ENCODE measurements at places on chromosomes 6 and 20.

DNA sequence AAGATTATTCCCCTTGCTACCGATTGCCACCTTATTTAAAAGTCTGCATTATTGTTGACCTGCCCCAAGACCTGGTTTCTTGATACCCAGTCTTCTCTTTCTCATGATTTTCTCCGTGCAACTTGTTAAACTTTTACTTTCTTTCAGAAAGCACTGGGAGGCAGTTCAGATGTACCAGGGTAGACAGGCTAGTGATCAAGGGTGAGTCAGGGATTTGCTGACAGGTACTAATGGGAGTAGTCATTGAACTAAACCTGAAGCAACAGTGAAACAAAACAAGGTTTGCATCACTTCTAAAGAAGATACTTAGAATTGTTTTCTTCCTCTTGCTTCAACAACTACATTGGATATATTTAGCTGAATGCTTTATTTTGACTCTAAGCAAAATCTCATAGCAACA, 124.4 kb downstream of the KCNQ5 start:
- no peak for DNase-seq

DNA sequence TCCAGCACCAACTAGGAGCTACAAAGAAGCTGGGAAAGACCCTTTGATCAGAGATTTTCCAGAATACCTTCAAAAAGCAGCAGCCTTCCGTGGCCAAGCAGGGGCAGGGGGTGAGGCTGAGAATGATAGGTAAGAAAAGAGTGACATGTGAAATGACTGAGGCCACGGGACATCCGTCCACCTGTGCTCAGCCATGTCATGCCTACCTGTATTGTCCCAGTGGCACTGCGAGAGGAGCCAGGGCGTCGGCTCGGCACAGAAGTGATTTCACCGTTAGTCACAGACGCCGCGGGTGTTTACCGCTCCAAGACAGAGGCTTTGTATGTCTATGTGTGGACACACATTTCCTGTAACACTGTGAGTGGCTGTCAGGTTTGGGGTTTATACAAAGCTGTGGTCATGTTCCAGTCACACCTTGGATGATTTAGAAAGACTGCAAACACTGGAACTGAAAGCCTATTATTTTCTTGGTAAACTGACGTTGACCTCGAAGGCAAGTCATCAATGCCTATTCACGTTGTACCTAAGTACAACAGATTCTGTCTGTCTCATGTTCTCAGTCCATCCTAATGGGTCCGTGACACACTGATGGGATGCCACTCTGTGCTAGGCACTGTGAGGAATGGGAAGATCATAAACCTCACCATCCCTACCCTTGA, 32.1 kb upstream of the JAG1 start:
- DNase-seq = no peak

- DNase-seq = no peak
These were observed 159.1 kb downstream of the TBX18 start for GRCh38 chr6:84605298-84605697.

DNA sequence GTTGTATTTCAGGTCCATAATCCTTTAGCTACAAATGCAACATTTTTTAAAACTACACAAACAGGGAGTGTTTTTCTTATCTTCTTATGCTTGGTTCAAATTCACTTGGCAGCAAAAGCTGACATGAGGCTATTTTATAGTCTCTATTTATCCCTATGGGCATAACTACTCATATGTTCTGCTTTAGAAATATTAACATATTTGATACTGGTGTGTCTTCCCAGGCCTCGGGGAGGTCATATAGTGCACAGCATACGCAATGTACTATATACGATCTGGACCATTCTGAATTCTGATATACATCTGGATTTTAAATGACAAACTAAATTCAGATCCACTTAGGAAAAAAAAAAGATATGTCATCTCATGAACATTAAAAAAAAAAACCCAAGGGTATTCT, 69.2 kb downstream of the TFAP2C start:
- no peak for DNase-seq

DNA sequence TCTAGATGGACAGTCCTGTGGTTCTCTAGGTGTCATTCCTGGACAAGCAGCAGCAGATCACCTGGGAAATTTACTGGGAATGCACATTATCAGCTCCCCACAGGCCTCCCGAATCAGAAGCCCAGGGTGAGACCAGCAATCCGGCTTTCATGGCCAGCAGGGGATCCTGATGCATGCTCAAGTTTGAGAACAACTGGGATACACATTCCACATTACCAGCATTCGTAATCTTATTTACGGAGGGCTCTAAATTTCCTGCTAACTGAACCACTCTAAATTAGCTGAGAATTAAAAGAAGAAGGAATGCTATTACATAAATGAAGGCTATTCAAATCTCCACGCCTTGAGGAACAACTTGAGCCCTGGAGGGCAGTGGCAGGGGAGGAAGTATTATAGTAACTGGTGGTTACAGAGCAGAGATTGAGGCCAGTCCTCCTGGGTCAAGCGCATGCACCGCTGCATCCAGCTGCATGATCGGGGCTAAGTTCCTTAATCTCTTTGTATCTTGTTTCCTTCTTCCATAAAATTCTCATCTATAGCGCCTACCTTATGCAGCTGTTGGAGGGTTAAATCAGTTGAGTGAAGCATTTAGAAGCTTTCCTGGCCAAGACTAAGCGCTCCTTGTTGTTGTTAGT, 403.7 kb downstream of the CDH26 start:
- DNase-seq = no peak

GRCh38 chr6:98041921-98042320, 758.9 kb upstream of the MMS22L start:
- DNase-seq = no peak

- DNase-seq = no peak
These were observed 7.1 kb downstream of the VNN2 start for GRCh38 chr6:132750455-132751248.

DNA sequence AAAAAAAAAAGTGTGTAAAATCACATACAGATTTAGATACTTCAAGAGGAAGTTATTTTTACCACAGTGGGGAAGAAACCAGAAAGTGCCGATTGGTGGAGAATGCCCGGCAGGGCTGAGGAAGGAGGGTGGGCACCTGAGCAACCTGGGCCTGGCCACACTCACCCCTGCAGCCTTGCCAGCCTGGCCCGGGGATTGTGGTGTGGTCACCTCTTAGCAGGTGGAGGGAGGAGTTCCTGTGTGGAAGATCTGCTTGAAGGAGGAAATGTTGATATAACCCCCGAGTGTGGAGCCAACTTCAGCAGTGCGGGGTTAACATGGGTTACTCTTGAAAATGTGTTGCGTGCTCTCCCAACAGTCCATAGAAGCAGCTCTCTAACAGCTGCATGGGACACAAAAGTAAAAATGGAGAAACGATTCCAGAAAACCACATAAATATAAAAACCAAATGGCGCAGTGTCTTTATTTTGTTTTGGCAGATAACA, 14.7 kb downstream of the UST start:
- peak; percentile 71 for DNase-seq

DNA sequence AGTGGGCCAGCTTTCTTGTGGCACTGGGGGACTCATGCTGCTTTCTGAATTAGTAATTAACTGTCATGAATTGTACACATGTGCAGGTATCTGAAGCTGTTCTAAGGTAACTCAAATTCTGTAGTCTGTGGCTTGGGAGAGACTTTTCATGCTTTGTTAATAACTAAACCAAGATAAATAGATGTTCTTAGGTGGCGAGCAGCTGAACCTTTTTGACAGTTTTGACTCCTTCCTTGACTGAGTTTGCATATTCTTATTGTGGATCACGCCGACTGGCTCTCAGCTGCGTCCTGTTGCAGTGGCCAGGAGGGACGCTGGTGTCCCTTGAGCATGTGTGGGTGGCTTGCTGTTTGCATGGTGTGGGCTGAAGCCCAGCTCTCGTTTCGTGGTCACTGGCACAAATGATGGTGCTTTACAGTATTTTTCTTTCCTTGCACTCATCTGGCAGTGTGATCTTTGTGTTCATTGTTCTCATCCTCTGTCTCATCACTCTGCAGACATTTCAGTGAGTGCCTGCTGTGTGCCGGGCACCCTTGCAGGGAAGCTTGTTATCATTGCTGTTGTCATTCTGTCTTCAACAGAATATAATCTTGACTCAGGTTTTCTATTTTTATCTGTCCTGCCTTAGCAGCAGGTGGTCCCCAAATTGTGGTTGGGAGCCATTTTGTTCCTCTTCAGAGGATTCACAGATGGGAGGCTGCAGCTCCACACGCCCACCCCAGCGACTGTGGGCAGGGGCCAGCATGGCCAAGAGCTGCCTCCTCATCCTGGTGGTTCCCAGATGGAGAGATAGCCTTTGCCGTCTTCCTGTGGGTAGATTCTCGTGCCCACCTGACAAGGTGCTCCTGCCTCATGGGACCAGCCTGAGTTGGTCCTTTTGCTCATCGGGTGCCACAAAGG, 39.6 kb downstream of the DUSP22 start:
- no peak for DNase-seq

GRCh38 chr6:166553563-166554271, 32.8 kb downstream of the RAMACL start:
- DNase-seq = no peak

GRCh38 chr6:166630462-166630861, 3.4 kb upstream of the RPS6KA2 start:
- no peak for DNase-seq

- peak; percentile 88 for DNase-seq
These were observed 119.0 kb downstream of the RTN4IP1 start for GRCh38 chr6:106510090-106510970.

DNA sequence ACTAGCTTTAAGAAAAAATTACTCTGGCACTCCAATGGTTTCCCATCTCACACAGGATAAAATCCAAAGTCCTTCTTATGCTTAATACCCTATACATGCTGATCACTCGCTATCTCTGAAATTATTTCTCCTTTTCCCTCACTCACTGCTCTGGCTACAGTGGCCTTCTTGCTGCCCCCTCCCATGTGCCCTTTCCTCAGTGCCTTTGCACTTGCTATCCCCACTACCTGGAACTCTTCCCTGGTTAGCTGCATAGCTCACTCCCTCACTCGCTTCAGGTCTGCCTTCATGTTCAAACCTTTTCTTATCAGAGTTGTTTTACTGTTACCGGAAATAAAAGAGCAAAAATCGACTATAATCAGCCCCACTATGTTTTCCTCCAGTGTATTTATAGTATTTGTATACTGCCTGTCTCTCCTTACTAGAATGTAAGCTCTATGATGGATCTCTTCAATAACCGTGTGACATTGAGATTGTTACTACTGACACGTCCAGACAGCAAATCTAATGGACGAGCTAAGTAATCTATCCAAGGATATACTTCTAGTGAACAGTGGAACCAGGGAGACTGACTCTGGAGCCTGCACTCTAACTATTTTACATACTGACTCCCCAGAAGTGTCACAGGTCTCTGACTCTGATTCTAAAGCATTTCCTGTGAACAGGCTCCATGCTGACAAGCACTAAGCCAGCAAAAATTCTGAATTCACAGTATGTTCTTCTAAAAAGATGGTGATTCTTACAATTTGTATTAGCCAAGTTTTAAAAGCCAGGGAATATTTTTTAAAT, 25.1 kb downstream of the FKBP5 start:
- DNase-seq = no peak

GRCh38 chr6:20440296-20440695, 38.6 kb downstream of the E2F3 start:
- no peak for DNase-seq

DNA sequence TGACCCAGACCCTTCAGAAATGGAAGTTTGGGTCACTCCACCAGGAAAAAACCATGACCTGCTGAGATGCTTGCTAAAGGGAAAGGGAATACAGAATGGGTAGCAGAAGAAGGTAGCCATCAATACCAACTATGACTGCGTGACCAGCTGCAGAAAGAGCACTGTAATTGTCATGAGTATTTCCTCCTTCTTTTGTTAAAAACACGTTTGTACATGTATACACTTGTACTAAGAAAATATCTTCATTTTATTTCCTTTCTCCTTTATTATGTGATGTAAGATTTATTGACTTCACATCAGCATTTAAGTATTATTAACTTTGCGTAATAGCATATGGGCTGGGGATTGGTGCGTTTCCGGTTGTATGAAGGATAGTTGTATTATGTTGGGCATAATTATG, 12.6 kb upstream of the MUC21 start:
- no peak for DNase-seq

- DNase-seq = no peak
These were observed 25.1 kb downstream of the PRPH2 start for GRCh38 chr6:42697268-42697655.

DNA sequence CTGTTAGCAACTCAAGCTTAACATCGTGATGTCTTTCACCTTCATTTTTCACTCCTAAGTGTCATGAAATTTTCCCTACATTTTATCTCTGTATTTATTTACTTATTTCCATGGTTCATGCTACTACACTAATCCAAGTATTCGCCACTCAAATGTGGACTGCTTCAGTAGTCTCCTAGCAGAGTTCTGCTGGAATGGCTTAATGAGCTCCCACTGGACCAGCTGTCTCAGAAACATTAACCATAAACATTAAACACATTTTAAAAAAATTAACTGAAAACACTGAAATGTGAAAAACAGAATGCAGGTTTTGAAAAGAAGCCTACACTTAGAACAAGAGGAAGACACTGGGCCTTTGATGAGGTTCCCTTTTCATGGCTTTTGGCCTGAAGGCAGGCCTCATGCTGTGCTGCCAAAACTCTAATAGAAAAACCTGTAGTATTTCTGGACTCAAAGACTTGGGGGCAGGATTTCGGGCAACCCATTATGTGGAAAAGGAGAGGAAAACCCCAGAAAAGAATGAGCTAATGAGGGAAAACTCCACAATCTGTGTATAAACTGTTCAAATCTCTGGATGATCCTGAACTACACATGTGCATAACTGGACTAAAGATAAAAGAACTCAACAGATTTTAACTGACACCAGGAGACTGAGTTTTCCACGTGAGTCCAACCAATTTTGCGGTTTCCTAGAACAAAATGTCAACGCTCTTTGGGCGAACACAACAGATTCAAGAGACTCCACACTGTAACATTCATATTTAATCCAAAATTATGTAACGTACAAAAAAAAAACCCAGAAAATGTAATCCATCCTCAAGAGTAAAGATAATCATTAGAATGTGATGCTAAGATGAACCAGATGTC, 33.0 kb downstream of the SAMD3 start:
- DNase-seq = no peak

DNA sequence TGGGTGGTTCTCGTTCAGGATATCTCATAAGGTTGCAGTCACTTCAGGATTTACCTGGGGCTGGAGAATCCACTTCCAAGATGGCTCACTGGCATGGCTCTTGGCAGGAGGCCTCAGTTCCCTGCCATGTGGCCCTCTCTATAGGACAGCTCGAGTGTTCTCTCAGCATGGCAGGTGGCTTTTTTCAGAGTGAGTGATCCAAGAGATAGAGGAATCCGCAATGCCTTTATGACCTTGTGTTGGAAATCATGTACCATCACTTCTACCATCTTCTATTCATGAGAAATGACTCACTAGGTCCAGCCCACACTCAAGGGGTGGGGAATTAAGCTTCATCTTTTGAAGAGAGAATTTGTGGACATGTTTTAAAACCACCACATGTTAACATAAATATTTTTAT, 37.8 kb downstream of the PPP1R16B start:
- DNase-seq = no peak

- no peak for DNase-seq
These were observed 68.2 kb downstream of the NOX3 start for GRCh38 chr6:155387481-155387880.

- no peak for DNase-seq
These were observed at the start of gene TP53TG5 for GRCh38 chr20:45378191-45378590. TP53TG5 (minus strand) TSS chr20:45378325; CDS start chr20:45378236, 89 bp downstream.

All from DND-41 (cell line).